T follicular helper cell (primary cell): ENCODE measurements at places on chromosomes 2 and 18.

DNA sequence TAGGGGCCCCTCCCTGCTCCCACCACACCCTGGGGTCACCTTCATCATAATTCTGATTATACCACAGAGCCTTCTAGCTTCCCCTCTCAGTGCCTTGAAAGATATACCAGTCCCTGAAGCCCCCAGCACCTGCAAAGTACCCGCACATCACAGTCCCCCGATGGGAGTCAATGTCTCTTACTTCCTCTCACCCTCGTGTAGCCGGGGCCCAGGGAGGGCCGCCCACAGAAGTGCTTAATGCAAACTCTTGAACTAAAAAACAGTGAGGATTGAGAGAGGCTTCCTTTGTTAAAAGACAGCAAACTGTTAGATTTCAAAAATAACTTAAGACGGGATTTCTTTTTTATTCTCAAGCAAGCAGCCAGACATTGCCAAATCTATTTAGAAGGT is 76.5 kb downstream of the SFXN5 start:
- no peak for DNase-seq

GRCh38 chr2:154374416-154374815 is 324.1 kb upstream of the KCNJ3 start:
- DNase-seq = no peak

GRCh38 chr2:235752846-235753245 is 259.0 kb downstream of the AGAP1 start:
- DNase-seq = no peak

- no peak for DNase-seq
Observed at GRCh38 chr2:24459224-24460161, 31.6 kb upstream of the NCOA1 start.

DNA sequence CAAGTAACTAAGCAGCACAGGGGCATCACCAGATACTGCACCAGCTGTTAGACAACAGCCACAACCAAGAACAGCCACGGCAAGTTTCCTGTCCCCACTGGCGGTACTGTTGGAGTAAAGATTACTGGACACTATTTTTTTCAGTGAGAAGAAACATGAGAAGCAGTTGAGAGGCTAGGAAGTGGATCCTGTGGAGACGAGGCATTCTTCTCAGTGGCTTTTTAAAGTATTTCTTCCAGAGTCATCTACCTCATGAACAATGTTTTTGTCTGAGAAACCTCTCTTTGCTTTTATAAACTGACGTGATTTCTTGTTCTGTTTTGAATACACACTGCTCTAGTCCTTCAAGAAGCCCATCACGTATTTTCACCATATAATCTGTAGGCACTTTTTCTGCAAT is 18.8 kb downstream of the TM4SF20 start:
- DNase-seq = no peak

DNA sequence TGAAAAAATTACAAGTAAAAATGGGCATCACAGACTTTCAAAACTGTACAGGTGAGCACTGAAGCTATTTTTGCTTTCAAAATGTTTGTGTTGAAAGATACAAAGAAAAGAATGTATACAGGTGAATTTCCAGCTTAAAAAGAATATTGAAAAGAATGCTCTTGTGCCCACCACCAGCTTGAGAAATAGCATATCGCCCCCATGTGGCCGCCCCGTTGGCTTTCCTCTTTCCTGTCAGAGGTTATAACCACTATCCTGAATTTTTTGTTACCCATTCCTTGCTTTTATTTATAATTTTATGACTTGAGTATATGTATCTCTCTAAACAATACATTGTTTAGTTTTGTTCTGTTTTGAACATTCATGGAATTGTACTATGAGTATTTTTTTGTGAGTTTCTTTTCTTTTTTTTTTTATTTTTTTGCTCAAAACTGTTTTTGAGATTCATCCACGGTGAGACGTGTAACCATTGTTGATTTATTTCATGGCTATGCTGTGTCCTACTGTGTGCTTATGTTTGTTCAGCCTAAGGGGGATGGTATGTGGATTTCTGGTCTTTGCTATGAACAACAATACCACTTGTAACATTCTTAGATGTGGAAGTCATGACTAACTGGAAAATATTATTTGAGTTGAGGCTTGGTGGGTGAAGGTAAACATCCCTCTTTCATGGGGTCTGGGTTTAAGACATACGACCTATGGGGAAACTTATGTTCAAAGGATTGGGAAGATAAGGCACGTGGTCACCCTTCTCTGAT is 11.6 kb downstream of the TRPM8 start:
- no peak for DNase-seq

DNA sequence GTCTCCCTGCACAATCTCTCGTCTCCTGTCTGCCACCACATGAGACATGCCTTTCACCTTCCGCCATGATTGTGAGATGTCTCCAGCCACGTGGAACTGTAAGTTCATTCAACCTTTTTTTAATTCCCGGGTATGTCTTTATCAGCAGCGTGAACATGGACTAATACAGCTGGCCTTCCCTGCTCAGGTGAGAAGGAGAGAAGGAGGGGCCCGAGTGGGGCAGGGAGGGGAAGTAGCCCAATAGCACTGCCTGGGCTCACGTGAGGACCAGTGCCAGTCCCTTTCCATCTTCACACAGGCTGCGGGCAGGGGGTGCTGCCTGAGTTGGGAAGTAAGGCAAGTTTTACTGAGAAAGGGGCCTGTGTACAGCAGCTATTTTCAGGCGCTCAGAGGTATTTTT is 70.7 kb downstream of the CYB5A start:
- DNase-seq = no peak

GRCh38 chr2:18519914-18520450 is 40.5 kb downstream of the RDH14 start:
- no peak for DNase-seq

DNA sequence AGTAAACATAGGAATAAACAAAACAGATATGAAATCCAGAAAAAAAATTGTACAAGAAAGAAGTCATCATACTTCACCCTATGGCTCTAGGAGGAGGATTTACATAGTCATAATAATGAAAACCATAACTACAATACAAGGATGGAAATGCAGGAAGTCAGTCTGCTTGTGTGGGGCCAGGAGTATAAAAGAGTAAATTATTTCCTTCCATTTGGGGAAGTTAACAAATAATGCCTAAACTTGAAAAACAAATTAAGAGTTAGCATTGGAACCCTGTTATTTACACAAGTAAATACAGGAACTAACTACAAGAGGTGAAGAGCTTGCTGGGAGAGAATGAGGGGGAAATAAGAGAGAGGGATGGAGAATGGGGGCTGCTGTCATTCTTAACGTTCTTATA is 15.4 kb downstream of the TMEM163 start:
- DNase-seq = no peak

DNA sequence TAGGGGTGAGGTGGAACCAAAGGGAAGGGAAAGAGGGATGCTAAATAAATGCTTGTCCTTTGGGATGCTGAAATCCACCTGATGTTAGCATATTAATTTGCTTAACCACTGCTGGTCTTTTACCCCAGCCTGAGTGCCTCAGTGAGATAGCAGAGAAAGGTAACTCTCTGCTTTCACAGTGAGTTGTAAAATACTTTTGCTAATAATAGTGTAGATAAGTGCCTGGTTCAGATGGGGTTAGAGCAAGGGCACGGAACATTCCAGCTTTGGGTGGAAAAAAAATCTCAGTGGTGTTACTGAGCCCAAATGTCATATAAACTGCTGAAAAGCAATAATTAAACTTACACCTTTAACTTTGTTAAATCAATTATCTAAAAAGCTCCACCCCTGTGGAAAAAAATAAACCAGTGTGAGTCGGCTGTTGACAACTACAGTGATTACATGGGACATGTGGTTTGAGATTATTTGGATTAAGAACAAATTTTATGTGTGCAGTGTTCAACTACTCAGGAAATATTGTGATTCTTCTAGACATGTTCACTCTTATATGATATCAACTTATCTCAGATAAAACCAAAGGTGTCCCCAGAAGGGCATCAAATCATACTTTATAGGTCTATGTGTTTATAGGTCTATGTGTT is 21.1 kb upstream of the RND3 start:
- DNase-seq = no peak

- no peak for DNase-seq
Observed at GRCh38 chr18:29430416-29430815, 1253.5 kb upstream of the CDH2 start.

- DNase-seq = no peak
Observed at GRCh38 chr2:157318884-157319283, 6.7 kb downstream of the ERMN start.

GRCh38 chr2:202172439-202173211 is 65.8 kb downstream of the SUMO1 start:
- DNase-seq = no peak

GRCh38 chr18:3171631-3172030 is 48.1 kb downstream of the MYOM1 start:
- DNase-seq = no peak

DNA sequence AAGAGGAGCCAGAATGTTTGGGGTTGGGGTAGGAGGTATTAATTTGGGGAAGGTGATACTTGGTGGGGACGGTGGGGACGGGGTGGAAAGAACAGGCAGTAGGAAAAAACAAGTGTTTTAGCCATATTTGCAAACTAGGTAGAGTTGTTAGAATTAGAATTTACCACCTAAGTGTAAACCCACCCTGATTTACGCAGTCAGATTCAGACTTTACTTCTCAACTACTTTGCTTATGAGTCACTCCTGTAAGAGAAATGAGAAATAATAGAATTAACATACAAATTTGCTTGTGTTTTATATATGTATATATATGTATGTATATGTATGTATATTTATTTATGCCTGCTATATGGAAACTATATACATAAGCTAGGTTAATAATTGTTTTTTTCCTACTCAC is 1168.2 kb upstream of the ZEB2 start:
- no peak for DNase-seq

- peak; percentile 14 for DNase-seq
Observed at GRCh38 chr2:169107645-169108044, 38.3 kb downstream of the DHRS9 start.

DNA sequence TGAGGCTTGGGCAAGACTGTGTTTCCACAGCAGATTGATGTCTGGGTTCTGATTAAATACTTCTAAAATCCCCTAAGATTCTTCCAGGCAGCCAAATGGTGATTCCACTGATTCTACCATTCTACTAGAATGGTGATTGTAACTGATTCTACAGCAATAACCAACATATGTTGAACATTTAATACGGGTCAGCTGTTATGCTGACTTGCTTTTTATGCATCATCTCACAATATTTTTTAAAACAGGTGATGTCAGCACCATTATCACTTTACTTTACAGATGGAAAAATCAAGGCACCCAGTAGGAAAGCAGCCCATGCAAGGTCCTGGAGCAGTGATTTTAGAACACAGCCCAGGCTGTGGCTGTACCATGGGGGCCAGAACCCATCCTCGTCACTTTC is 37.5 kb downstream of the TIMM21 start:
- no peak for DNase-seq

DNA sequence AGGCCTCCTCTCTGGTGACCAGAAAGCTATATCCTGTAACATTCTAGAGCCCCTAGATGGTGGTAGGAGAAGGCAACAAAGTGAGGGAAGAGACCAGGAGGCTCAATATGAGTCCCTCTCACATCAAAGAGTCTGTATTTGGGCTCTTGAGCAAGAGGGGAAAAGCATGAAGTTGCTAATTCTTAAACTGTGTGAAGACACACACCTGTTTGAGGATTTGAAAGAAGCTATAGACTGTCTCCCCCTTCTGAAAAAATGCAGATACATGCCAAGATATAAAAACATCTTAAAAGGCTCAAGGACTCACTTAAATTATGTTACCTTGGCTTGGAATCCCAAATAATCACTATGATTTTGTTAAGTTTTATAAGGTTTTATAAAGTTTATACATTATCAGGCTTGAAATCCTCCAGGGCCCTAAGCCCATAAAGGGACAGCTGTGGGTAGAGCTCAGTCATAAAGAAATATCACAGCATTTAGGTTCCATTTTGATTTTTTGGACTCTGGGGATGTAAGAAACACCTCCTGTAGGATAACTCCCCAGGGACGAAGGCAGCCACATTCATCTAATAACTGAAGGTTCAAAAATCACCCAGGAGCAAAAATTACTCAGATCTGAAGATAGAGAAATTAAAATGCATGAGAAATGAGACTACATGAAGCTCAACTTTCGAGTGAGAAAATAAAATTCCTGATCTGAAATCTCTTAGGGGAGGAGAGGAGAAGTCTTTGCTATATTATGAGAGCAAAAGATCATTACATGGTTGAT is 136.1 kb upstream of the LGALSL start:
- DNase-seq = no peak

- DNase-seq = no peak
Observed at GRCh38 chr18:38421021-38421420, 855.4 kb upstream of the CELF4 start.

DNA sequence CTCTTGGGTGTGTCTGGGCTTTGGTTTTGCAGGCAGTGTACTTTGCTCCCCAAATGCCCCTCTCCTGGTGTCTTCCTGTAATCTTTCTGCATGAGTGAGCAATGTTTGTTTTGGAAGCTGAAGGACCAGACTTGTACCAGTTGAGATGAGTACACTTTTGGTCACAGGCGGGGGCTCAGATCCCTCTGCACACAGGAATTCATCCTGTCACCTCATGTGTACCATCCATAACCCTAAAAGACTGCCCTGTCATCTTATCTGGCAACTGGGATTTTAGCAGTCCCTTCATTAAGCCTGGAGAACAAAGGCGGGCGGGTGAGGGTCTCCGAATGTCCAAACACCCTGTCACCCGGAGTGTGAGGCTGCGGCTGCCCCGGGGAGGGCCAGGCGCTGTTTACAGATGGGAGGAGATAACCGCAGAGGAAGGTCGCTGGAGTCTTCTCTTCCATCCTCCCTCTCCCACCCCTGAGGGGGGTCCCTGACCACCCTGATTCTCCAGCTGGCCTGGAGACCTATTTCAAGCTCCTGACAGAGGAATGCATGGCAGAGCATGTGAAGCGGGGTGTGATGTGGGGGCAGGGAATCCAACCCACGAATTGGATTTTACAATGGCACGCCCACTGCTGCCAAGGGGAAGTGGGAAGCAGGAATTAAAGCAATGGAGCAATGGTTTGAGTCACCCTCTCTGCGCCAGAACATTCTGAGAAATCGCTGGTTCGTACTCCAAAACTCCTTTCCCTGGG is 158.2 kb upstream of the MYCN start:
- no peak for DNase-seq

GRCh38 chr18:26089293-26090129 is 902 bp downstream of the SS18 start:
- no peak for DNase-seq

GRCh38 chr2:64394153-64394552 is 59.8 kb upstream of the LGALSL start:
- no peak for DNase-seq

GRCh38 chr18:12304351-12305210 is 3.5 kb upstream of the TUBB6 start:
- DNase-seq = no peak

DNA sequence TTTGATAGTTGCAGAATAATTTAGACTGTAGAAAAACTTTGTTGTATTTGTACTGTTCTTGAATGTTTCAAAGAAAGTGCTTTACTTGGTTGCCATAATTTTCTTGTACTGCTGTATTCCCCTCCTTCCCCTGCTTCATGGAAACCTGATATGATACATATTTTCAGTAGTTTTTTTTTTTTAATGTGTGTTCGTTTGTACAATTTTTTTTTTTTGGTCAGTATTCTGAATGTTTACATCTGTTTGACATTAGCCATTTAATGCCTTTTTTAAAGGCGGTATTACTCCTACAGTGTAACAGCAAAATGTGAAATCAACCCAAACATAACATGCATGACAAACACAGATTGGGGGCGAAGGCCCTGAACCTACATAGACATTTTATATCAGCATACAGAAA is 172.3 kb downstream of the ASXL3 start:
- DNase-seq = no peak
